Stimulated activated CD4-positive, alpha-beta T cell treated with anti-CD3 and anti-CD28 coated beads, Interleukin-15, amount 100 ng/mL, for 24 hours (primary cell): ENCODE measurements at places on chromosomes 4 and X.

GRCh38 chr4:148210661-148211060 is 231.6 kb downstream of the NR3C2 start:
- DNase-seq = no peak

DNA sequence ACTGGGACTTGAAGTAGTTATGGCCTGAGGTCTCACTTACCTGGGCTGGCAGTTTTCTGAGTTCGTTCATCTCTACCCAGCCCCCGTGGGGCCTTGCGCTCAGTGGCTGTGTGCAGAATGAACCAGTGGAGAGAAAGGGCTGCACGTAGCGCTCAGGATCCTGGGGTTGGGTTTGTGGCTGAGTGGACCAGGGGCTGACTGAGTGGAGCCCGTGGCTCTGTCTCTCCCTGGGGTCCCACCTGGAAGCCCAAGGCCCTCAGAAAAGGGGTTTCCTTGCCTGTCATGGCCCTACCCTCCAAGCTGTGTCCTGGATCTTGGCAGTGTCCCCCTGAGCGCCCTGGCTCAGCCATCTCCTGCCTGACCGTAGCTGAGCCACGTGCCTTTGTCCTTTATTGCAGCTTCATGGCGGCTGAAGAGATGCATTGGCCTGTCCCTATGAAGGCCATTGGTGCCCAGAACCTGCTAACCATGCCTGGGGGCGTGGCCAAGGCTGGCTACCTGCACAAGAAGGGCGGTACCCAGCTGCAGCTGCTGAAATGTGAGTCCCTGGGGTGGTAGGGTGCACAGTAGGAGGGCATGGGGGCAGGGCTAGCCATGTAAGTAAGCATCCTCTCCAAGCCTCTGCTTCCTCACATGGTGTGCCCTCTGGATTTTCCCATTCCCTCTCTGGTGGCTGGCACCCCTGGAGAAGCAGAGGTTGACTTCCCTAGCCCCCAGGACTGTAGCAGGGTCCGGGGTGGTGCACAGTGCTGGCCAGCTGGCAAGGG is 23.2 kb upstream of the ADD1 start:
- DNase-seq = no peak

GRCh38 chr4:181046809-181047208 is 1196.4 kb upstream of the TENM3 start:
- DNase-seq = no peak

GRCh38 chr4:147108409-147108808 is 162.7 kb upstream of the TTC29 start:
- no peak for DNase-seq

DNA sequence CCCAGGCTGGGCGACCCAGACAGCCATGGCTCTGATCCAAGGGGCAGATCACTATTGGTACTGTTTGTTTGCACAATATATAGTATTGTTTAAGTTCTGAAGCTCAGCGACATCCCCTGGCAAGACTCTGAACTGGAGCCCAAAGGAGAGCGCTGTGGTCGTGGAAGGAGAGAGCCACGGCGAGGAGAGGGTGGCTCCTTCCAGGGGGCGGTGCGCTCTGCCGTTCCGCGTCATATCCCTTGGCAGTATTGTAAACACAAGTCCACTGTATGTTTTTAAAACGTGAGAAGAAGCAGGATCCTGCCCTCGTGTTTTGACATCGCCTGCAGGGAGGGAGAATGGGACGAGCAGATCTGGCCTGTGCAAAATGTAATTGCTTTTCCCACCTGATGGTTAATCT is 185.5 kb downstream of the RAB28 start:
- DNase-seq = no peak

GRCh38 chrX:146907391-146908240 is 93.1 kb upstream of the CXorf51A start:
- DNase-seq = no peak

DNA sequence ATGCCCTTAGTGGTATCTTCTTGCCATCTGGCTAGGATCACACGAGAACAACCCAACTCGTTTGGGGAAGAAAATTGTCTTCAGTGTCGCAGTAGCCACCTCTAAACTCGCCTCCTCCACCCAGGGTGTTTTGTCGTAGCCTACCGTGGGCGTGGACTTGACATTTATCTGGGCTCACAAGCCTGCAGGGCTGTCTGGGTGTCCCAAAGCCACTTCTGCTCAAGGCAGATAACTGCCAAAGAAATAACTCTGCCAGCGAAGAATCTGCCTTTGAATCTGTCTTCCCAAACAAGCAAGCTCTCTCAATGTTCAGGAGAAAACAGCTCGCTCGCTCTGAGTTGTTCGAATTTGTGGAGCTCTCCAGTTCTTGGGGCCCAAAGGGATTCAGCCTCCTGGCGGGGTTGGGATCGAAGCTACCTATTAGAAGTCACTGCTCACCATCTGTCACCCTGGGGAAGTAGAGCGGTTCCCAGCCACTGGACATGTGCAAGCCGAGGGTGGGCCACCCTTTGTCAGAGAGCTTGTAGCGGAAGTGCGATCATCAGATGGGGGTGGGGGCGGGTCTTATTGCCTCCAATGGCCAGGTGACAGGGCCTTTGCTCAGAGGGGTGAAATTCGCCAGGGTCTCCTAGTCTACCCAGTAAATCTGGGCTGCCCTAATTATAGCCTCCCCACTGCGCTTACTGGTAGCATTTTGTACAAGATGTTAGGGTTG is 14.8 kb downstream of the BLOC1S4 start:
- DNase-seq = no peak

DNA sequence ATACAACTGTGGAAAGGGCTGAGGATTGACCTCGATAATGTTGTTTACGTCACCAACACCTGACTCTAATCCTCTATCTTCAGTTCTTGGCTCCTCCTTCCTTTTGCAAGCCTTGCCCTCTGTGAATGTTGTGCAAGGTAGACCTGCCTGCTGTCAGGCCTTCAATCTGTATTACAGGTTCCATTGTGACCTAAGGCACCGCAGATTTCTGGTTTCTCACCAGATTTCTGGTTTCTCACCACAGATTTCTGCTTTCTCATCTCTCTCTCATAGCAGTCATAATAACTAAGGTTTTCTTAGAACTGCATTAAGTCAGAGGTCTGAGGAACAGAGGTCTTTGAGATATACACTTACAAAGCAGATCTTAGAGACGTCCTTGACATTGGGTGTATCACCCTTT is 51.5 kb upstream of the ETNPPL start:
- no peak for DNase-seq

DNA sequence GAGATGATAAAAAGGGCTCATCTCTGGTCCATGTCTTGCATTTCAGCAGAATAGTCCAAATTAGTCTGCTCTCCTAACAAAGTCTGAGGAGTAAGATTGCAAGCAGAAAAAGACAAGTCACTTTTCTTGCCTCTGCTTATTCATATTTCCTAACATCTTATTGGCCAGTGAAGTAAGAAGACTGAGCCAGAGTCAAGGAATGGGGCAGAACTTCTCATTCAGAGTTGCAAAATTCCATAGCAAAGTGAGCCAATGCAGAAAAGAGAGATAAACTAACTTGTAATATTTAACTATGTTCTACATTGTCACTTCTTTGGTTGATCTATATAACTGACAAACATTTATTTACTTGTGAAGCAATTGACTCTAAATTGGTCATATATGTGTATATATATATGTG is 2304.0 kb downstream of the ARAP2 start:
- DNase-seq = no peak

DNA sequence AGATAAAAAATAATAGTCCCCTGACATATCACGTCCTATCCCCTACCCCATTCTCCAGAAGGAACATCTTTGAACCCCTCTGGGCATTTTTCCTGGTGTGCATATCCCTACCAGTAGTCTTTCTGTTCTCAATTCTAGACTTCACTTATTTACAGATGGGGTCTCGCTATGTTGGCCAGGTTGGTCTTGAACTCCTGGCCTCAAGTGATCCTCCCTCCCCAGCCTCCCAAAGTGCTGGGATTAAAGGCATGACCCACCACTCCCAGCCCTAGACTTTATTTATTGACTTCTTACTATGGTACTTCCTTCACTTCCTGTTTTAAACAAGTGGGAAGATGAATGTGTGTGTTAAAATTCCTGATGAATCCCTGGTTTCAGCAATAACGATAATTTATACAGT is 612 bp upstream of the RRAGB start:
- no peak for DNase-seq

GRCh38 chrX:70240751-70241150 is 6.3 kb downstream of the AWAT1 start:
- DNase-seq = no peak

- DNase-seq = peak; percentile 12
These were observed 16.2 kb downstream of the POU4F2 start for GRCh38 chr4:146654687-146655520.

DNA sequence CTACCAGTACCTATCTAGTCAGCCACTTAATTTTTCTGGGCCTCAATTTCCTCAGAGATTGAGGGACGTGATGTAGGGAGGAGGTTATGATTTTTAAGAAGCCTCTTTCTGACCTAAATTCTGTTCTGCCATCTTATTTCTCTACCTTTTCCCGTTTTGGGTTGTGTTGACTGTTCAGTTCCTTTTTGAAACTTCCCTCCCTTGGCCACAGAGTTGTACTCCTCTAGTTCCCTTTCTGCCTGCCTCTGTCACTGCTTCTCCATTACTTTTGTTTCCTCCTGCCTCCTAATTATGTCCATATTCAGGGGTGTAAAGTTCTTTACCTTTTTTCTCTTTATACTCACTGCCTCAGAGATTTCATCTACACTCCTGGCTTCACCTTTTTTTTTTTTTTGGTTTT is 25.4 kb downstream of the CLCN5 start:
- no peak for DNase-seq

DNA sequence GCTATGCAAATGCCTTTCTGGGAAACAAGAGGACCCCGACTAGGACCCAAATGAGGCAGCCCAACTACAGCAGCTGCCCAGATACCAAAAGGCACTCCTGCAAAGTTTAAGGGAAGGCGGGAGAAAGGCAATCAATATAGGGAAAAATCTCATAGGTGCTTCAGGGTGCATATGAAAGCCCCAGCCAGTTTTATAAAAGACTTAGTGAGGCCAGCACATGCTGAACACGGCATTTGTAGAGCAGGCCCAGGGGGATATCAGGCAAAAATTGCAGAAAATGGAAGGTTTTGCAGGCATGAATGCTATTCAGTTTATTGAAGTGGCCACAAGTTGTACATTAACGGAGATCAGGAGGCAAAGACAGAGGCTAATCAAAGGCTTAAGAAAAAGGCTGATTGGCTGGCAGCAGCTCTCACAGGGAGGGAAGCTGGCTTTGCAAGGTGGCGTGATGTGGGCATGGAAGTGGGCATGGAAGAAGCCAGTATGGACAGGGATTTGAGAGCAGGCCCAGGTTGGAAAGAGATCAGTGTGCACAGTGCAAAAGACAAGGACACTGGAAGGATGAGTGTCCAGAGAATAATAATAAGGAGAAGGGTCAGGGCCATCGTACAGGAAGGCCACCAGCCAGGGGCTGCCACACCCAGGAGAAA is 37.7 kb upstream of the UGT2B7 start:
- no peak for DNase-seq
